ENCODE measurements at places on chromosomes 4 and X.

DNA sequence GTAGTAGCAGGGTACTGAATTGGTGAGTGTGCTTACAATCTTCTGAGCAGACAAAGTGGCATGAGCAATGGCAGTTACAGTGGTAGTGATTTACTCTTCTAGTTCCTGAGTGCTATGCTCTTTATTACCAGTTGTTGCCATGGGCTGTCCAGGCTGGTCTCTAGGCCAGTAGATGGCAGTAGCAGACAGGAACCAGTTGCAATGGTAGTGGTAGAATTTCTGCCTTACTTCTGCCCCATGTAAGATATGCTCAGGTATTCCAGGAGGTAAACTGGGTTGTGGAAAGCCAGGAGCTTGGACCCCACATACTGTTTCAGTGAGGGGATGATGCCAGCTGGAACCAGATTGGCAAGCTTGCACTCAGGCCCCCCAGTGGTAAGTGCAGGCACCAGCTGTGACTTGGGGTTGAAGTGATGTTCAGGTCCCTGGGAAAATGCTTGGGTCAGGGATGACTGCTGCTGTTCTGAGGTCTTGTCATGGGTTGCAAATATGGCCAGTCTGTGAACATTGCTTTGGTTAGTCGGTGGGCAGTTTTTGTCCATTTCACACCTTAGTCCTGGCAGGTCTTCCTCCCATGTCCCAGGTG lies 63.0 kb upstream of the ZXDB start:
- DNase-seq = peak; percentile 9

- no peak for DNase-seq
Observed at GRCh38 chrX:44042116-44042515, 68.9 kb upstream of the NDP start.

GRCh38 chrX:15946783-15947580 lies 92.4 kb upstream of the AP1S2 start:
- peak; percentile 11 for DNase-seq

- no peak for DNase-seq
Observed at GRCh38 chr4:101190751-101191150, 156.6 kb downstream of the PPP3CA start.

DNA sequence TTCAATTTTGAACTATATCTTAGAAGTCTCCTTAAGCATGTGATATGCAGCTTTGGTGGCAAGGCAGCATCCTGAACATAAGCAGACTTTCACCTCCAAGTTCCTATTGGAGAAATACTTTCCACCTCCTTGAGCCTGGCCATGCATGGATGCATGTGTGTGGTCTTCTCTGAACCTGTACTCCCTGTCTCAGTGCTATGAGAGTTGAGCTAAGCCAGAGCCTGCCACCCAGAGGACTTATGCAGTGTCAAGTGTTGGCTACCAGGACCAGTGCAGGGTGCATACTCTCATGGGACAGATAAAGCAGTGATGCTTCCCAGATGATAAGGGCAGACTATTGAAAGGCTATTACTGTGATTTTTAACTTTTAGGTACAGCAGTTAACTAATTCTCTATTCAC lies 105.6 kb downstream of the TSPAN7 start:
- no peak for DNase-seq

- DNase-seq = peak; percentile 97
Observed at GRCh38 chr4:102826890-102827673, at the start of gene UBE2D3. Gene UBE2D3, minus strand, starts transcription at chr4:102827551. Its CDS starts 1,043 bp downstream, at chr4:102826508.

- DNase-seq = no peak
Observed at GRCh38 chr4:187232796-187233195, 509.1 kb upstream of the FAT1 start.

DNA sequence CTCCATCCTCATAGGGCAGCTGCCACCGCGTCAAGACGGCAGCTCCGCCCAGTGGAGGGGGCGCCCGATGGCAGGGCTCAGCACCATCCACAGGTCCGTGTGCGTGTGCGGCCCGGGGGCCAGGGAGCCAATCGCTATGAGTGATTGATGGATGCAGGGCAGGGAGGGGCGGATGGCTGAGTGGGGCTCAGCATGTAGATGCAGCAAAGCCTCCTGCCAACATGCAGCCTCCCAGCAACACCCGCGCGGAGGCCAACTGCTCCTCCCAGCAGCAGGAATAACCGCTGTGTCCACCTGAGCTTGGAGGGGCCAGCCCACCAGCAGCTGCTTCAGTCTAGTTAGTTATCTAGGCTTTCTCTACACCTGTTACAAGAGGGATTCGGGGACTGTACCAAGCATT lies 77.4 kb downstream of the MTMR1 start:
- no peak for DNase-seq

DNA sequence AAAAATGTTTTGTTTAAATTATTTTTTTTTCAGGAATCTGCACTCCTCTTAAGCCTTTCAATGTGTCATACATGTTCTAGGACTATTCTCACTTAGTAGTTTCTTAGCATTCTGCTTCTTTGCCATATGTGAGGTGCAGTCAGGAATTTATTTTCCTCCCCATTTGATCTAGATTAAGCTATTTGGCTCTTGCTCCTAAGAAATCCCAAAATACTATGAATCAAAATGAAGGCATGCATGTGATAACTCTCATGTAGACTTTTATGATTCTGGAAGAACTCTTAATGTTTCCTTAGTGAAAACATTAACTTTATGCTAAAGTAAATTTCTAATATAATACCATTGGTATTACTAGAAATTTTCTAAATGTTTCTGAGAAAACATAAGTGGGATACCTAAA lies 664.5 kb downstream of the RAPGEF2 start:
- no peak for DNase-seq

- no peak for DNase-seq
Observed at GRCh38 chrX:150334100-150334499, 29.0 kb upstream of the MAMLD1 start.

Measured in activated CD8-positive, alpha-beta T cell treated with anti-CD3 and anti-CD28 coated beads for 36 hours (primary cell).